ENCODE measurements at places on chromosomes 7 and 10. TPM values are rescaled to one million over a fixed set of nuclear protein-coding genes. Genes with fewer than 3 reads are reported as not detected.

Gene FKBP6
- not detected for total RNA-seq

Gene TMEM140
- 22.8 TPM for total RNA-seq

Gene MLXIPL
- total RNA-seq: 6.9 TPM

Gene COL28A1
- 6.7 TPM for total RNA-seq

Gene MYO1G
- total RNA-seq: 0.97 TPM

Gene UNCX
- total RNA-seq: not detected

Gene LMTK2
- 20.3 TPM for total RNA-seq

Gene CRYGN
- 0.43 TPM for total RNA-seq

Data from Right ventricle myocardium superior (tissue), 1 donor.